Cardiac fibroblast (primary cell): ENCODE measurements at places on chromosomes 11 and 22.
A peak's percentile ranks its signal among the peaks of the same experiment; 100 is the strongest.

DNA sequence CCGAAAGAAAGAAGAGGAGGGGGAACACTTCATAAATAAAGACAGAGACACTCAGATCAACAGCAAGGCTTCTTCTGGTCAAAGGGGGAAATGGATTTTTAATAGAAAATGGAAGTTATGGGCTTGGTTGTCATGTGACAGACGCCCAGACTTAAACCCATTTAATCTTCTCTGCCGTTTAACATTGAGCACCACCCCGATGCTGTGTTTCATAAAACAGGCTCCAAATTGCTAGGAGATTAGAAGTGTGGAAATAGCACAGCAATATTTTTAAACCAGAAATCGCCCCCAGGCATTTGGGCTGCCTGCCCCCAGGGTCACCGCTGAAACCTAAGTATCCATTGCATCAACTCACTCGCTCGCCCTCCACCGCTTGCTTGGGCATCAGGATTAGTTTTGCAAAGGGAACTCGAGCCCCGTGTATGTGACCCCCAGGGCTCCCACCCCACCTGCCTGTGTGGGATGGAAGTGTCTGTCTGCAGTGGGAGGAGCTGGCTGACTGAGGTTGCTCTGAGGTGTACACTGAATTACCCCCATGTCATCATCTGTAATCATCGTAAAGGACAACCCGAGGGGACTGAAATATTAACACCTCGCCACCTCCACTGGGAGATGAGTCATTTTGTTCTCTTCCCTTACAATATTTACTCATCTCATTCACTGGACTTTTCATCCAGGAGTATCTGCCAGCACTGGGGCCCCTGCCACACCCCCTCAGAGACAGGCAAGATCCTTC lies 10.7 kb downstream of the DSCAML1 start:
- no peak for DNase-seq

- DNase-seq, result peak; percentile 91
These were observed 128.9 kb downstream of the CCDC34 start for GRCh38 chr11:27234043-27234668.

- no peak for DNase-seq
These were observed 296.9 kb downstream of the BRD1 start for GRCh38 chr22:49530671-49531367.

GRCh38 chr11:102139081-102139498 lies 28.8 kb downstream of the YAP1 start:
- DNase-seq, result peak; percentile 69

DNA sequence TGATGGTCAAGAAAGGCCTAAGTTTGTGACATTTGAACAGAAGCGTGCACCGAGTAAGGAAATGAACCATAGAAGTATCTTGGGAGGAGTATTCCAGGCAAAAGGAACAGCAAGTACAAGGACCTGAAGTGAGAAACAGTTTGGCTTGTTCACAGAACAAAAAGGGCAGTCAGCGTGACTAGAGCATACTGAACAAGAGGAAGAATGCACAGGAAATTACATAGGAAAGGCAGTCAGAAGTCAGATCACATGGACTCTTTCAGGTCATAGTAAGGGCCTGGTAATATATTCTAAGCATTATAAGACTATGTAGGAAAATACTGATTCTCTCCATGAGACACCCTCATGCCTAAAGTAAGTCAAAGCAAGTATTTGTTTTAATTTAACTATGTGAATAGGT lies 52.3 kb upstream of the GAB2 start:
- DNase-seq, result no peak
